Neural crest cell (in vitro differentiated cells): ENCODE measurements at places on chromosomes 5 and 9.
A peak's percentile ranks its signal among the peaks of the same experiment; 100 is the strongest.

DNA sequence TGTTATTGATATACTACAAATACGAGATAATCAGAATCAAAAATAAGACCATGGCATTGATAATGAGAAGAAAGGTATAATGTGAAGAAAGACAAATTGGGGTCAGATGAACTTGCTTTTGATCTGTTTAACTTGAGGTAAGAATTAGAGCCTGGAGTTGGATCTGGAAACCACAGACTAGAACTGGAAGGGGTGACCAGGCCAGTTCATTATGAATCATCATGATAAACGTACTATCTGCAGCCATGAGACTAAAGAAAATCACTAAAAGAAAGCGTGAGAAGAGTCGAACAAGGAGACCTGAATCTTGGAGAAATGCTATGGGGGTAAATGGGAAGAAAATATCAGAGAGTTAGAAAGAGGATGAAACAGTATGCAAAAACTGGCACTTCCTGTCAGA is 967.5 kb downstream of the NR2F1-AS1 start:
- no peaks in the 10 kb centered on the region for H3K4me1 ChIP-seq
- H3K27me3 ChIP-seq = no peaks in the 10 kb centered on the region
- no peak overlapping the region for H3K4me3 ChIP-seq
- DNase-seq = no peak
- no peaks in the 10 kb centered on the region for H3K36me3 ChIP-seq

DNA sequence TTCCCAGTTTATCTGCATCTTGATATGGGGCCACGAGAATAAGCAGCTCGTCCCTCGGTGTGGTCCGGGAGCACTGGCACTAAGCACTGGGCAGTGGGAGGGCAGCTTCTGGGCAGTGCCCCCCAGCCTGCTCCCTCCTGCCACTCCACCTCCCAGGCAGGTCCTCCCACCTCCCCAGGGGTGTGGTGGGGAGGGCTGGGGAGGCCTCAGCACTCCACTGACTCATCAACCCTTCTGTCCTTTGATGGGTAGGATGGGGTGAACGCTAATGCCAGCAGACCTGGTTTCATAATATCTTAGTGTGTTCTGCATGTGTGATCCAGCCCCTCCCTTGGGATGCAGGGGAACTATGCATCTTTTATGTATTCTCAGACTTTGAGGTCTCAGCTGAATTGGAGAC is 62.2 kb upstream of the GNE start:
- no peak overlapping the region for H3K27ac ChIP-seq
- no peaks in the 10 kb centered on the region for H3K27me3 ChIP-seq
- no peak for DNase-seq
- H3K36me3 ChIP-seq = no peaks in the 10 kb centered on the region
- no peak overlapping the region for H3K4me3 ChIP-seq
- H3K4me1 ChIP-seq = peaks cover 26% of the 10 kb centered on the region

- H3K4me3 ChIP-seq = peak overlapping the region; percentile 4
- no peaks in the 10 kb centered on the region for H3K27me3 ChIP-seq
- H3K27ac ChIP-seq = peak overlapping the region; percentile 70
Observed at GRCh38 chr9:26669701-26670670, 222.6 kb downstream of the CAAP1 start.

DNA sequence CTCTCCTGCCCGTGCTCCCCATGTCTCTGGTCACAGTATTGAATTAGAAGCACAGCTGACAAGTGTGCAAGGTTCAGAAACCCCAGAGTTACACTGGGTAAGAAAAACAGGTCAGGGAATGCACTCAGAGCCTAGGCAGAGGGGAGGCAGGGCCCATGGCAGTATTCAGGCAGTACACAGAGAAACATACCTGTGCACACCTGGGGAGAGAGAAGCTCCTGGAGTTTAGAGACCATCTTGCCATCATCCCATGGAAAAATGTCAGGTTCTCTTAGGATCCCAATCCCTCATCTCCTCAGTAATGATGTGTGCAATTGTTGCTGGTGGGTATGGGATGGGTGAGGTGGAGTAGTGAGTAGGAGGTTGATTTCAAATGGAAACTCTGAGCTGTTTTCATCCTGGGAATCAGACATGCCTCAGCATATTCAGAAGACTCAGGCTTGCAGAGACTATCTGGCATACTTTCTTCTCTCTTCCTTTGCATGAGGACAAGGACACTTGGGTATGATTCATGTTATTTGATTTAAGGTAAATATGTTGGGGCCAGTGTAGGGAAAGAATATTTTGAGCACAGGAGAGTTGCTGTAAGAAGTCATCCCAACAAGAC is 228.5 kb downstream of the ESM1 start:
- no peak overlapping the region for H3K4me3 ChIP-seq
- H3K4me1 ChIP-seq = peaks cover 10% of the 10 kb centered on the region
- no peak overlapping the region for H3K27ac ChIP-seq
- H3K36me3 ChIP-seq = no peaks in the 10 kb centered on the region
- DNase-seq = no peak

DNA sequence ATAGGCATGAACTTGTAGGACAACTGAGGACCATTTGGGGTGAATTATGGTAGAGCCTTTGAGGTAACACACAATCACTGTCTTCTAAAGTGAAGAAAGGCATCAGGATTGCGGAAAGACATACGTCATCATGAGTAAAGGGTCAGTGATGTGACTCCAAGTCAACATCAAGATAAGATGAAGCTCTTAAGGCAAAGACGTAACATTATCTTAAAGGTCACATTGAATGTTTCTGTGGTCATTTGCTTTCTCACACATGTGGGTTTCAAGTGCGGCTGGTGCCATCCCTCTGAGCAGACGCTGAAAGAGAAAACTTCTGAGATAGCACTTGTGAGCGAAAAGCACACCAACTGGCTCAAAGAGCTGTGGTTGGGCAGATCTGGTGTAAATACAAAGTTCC is 63.3 kb upstream of the GRAMD2B start:
- no peaks in the 10 kb centered on the region for H3K36me3 ChIP-seq
- no peak overlapping the region for H3K27ac ChIP-seq
- no peak for DNase-seq

DNA sequence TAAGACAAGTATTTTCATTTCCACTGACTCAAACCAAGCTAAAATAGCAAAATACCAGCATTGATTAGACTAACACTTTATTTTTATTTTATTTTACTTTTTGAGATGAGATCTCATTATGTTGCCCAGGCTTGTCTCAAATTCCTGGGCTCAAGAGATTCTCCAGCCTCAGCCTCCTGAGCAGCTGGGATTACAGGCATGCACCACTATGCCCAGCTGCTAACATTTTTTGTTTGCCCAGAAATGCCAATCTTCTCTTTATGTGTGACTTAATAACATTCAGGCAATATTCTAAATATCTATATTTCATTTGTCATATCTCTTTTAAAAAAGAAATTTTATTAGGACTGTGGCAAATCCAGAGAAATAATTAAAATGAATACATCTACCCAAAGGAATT is 55.0 kb downstream of the OXCT1 start:
- H3K4me3 ChIP-seq = no peak overlapping the region
- H3K27ac ChIP-seq = no peak overlapping the region
- H3K27me3 ChIP-seq = no peaks in the 10 kb centered on the region
- H3K4me1 ChIP-seq = peaks cover 2% of the 10 kb centered on the region
- peaks cover 2% of the 10 kb centered on the region for H3K36me3 ChIP-seq

DNA sequence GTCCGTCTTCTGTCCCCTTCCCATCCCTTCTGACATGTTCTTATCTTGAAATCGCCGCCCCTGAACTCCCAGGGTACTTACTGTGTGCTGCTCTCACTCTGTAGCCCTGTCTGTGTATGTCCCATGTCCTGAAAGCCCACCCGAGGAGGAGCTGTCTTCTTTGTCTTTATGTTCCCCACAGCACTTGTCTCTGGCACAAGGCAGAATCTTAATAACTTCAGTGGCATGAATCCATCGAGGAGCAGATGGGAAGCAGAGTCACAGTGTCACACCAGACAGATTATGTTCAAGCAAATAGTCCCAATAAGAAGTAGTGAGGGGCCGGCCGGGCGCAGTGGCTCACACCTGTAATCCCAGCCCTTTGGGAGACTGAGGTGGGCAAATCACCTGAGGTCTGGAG is 29.7 kb upstream of the LTC4S start:
- H3K27ac ChIP-seq = peak overlapping the region; percentile 39
- no peak overlapping the region for H3K4me3 ChIP-seq
- peaks cover 5% of the 10 kb centered on the region for H3K36me3 ChIP-seq

DNA sequence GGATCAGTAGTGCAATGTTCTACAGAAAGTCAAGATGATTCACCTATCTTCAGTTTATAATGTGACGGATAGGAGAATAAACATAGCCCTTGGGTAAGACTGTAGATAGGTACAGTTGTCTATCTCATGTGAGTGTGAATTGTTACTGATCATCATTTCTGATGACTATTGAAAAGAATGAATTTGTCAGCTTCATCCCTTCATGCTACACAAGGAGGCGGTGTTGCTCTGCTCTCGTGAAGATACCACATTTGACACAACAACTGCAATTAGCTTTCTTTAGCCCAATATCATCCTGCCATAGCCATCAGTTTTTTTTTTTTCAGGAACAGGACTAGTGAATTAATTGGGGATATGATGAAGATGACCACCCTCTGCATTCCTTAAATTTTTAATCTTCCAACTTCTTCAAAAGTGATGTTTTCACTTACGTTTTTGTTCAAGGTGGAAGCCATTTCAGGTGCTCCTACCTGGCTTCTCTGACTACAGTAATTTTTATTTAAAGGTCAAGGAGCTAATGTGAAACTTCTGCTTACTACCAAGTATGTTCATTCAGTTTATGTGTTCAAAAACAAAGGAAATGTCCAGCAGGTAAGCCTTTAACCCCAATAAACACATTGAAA is 152.9 kb upstream of the MOCS2 start:
- no peaks in the 10 kb centered on the region for H3K36me3 ChIP-seq
- no peaks in the 10 kb centered on the region for H3K27me3 ChIP-seq
- DNase-seq = no peak
- H3K4me1 ChIP-seq = no peaks in the 10 kb centered on the region

GRCh38 chr5:139131465-139131864 is 66.7 kb downstream of the SIL1 start:
- no peaks in the 10 kb centered on the region for H3K27me3 ChIP-seq
- H3K27ac ChIP-seq = no peak overlapping the region
- H3K4me3 ChIP-seq = no peak overlapping the region
- no peak for DNase-seq

DNA sequence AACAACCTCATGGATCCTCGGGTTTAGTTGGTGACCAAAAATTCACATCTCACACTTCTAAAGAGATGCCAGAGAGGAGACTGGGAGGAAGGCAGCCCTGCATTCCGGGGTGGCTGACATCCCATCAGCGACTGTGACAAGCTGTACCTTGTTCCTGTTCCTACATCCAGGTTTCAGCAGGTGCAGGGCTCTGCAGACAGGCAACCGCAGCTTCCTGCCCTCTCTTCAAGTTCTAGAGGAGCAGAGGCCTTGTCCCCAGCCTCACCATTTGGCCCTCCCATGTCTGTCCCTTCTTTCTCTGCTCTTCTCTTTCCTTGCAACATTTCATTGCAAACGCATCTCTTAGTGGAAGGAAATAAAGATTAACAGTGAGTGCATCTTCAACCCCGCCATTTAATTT is 454.6 kb downstream of the IRX1 start:
- H3K4me3 ChIP-seq = no peak overlapping the region
- H3K4me1 ChIP-seq = peaks cover 30% of the 10 kb centered on the region
- DNase-seq = no peak
- no peaks in the 10 kb centered on the region for H3K27me3 ChIP-seq
- H3K36me3 ChIP-seq = no peaks in the 10 kb centered on the region

DNA sequence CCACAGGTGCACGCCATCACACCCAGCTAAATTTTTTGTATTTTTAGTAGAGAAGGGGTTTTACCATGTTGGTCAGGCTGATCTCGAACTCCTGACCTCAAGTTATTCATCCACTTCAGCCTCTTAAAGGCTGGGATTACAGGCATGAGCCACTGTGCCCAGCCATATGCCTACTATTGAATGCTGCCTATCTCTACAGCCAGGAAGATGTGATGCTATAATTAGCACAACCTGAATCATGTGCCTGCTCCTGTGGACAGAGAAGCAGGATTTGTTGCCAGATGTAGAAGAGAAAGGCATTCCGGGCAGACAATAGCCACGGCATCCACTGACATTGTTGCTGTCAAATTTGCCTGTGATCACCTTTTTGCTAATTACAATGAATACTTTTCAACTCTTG is 24.4 kb upstream of the MLLT3 start:
- H3K27ac ChIP-seq = no peak overlapping the region
- DNase-seq = no peak
- H3K4me3 ChIP-seq = no peak overlapping the region

GRCh38 chr9:108234811-108235210 is 621.0 kb downstream of the ACTL7B start:
- no peak for DNase-seq
- peaks cover 2% of the 10 kb centered on the region for H3K36me3 ChIP-seq

DNA sequence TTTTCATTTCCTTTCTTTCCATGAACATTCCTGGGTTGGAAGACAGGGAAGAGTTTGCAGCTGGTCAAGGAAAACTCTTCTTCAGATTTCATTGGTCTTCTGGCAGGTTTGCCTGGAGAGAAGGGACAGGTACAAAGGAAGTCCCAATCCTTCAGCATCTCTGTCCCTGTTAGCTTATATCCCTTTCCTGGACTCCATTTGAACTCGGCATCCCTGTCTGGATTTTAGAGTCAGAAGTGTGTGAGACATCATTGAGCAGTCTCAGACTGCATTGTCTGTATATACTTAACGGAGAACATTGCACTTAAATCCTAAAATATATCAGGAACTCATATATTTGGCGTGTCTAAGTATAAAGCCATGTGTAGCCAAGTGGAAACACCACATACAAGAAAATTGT is 54.9 kb downstream of the ADGRV1 start:
- no peak overlapping the region for H3K27ac ChIP-seq
- H3K4me3 ChIP-seq = no peak overlapping the region
- DNase-seq = no peak
- no peaks in the 10 kb centered on the region for H3K27me3 ChIP-seq
- H3K36me3 ChIP-seq = peaks cover 5% of the 10 kb centered on the region
- peaks cover 22% of the 10 kb centered on the region for H3K4me1 ChIP-seq

DNA sequence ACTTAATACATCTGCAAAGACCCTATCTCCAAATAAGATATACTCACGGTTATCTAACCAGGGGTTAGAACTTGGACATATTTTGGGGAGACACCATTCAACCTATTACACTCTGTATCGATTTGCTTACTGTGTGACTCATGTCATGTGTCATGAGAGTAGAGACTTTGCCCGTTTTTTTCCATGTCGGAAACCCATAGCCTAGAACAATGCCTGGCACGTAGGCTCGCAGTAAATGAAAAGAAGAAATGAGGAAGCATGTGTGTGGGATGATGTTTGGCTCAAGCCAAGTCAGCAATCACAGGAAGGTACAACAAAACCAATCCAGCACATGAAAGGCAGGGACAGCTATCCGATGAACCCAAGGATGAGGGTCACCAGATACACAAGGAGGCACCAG is 94.6 kb upstream of the DNAH5 start:
- H3K4me3 ChIP-seq = no peak overlapping the region
- no peaks in the 10 kb centered on the region for H3K27me3 ChIP-seq
- no peaks in the 10 kb centered on the region for H3K36me3 ChIP-seq
- H3K4me1 ChIP-seq = peaks cover 36% of the 10 kb centered on the region
- H3K27ac ChIP-seq = peak overlapping the region; percentile 2

- H3K4me1 ChIP-seq = peaks cover 4% of the 10 kb centered on the region
- H3K36me3 ChIP-seq = no peaks in the 10 kb centered on the region
- DNase-seq = no peak
Observed at GRCh38 chr5:146196459-146197048, 6.9 kb upstream of the RBM27 start.
